ENCODE measurements at places on chromosomes 5 and 9.

DNA sequence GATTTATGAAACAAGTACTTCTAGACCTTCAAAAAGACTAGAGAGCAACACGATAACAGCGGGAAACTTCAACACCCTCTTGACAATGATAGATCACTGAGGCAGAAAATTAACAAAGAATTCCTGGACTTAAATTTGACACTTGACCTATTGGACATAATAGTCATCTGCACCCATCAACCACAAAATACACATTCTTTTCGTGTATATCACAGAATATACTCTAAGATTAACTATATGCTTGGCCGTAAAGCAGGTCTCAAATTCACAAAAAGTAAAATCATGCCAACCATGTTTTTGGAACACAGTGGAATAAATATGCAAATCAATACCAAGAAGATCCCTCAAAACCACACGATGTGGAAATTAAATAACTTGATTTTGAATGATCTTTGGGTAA is 559.4 kb downstream of the DNAH5 start:
- no peaks in the 10 kb centered on the region for H3K27me3 ChIP-seq
- DNase-seq = no peak
- no peak overlapping the region for H3K4me3 ChIP-seq
- H3K4me1 ChIP-seq = no peaks in the 10 kb centered on the region

- DNase-seq = no peak
- no peak overlapping the region for H3K4me3 ChIP-seq
- peaks cover 50% of the 10 kb centered on the region for H3K27me3 ChIP-seq
Observed at GRCh38 chr5:146363161-146363874, 24.7 kb downstream of the POU4F3 start.

DNA sequence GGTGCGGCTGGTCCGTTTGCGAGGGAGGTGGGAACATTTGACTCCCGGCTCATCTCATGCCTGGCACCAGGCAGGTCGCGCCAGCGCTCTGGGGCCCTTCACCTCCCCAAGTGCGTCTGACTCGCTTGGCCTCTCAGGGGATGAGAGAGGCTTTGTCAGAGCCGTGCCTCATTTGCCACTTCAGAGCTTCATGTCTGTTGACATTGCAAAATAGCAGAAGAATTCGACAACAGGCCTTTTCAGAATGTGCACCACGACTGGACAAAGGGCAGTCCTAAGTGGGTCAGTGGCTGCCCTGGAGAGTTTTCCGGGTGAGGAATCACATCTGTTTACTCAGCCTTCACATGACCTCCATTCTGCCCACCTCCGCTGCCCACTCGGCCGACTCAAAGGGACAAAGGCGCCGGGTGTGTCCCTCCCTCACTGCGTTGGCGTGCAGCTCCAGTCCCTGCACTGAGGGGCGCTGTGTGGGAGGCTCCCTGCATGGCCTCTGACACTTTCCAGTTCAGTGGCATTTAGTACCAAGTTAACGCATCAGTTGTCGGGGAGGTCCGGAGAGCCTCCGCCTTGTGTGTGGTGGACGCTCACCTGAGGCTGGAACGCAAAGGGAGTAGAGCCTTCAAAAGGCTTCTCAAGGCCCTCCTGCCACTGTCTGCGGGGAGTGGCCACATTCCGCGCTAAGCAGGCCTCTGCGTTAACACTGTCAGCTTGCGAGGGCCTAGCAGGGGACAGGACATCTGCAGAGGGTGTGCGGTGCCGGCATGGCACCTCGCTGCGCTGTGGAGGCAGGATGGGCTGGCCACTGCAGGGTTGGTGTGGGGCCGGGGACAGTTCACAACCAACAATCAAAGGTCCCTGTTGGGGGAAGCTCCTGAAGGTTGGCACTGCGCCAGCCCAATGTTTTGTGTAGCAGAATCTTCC is 171.5 kb downstream of the NXNL2 start:
- H3K4me3 ChIP-seq = no peak overlapping the region
- no peaks in the 10 kb centered on the region for H3K36me3 ChIP-seq
- H3K27me3 ChIP-seq = peaks cover 4% of the 10 kb centered on the region
- peak overlapping the region; percentile 61 for H3K27ac ChIP-seq
- DNase-seq = peak; percentile 69

- no peak for DNase-seq
- no peak overlapping the region for H3K4me3 ChIP-seq
- H3K36me3 ChIP-seq = no peaks in the 10 kb centered on the region
Observed at GRCh38 chr9:133540698-133541025, 6.2 kb downstream of the ADAMTSL2 start.

DNA sequence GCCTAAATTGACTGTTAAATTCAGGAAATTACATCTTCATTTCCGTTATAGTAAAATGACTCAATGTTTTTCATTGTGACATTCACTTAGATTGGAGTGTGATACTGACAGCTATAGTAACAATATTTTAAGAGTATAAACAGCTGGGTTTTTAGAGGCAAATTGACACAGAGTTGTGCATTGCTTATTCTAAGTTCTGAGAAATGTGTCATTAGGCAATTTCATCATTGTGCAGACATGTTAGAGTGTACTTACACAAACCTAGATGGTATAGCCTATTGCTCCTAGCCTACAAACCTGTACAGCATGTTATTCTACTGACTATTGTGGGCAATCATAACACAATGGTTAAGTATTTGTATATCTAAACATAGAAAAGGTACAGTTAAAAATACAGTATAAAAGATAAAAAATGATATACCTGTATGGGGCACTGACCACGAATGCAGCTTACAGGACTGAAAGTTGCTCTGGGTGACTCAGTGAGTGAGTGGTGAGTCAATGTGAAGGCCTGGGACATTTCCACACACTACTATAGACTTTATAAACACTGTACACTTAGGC is 132.7 kb downstream of the PDE4D start:
- H3K4me3 ChIP-seq = no peak overlapping the region
- DNase-seq = no peak
- H3K36me3 ChIP-seq = no peaks in the 10 kb centered on the region
- H3K27ac ChIP-seq = no peak overlapping the region

DNA sequence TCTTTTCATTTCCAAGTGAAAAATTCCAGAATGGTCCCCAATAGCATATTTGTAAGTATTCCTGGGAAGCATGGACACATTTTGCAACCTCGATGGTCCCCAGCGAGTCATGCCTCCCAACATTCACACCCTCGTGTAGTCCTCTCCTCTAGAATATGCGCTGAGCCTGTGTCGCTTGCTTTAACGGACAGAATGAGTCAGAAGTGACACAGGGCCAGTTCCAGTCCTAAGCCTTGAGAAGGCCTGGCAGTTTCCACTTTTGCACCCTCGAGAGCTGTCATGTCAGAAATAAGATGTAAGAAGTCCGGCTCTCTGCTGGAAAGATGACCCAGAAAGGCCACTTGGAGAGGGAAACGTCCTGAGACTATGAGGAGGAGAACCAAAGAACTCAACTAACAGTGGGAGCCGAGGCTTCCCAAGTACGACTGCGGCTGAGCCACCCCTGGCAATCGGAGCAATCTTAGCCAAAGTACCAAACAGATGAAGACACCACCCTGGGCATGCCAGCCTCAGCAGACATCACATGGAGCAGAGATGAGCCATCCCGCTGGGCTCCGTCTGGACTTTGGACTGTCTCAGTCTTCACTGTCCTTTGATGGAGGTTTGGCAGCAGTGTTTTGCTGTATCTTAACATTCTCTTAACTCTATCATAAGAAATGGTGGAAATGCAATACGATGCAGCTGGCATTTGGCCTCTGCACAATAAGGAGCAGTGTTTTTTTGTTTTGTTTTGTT is 42.6 kb upstream of the GFPT2 start:
- peaks cover 23% of the 10 kb centered on the region for H3K4me1 ChIP-seq
- no peak overlapping the region for H3K4me3 ChIP-seq
- H3K27me3 ChIP-seq = peaks cover 4% of the 10 kb centered on the region
- H3K27ac ChIP-seq = no peak overlapping the region
- DNase-seq = no peak

GRCh38 chr9:27752069-27752468 is 178.8 kb upstream of the C9orf72 start:
- no peak overlapping the region for H3K4me3 ChIP-seq
- no peaks in the 10 kb centered on the region for H3K4me1 ChIP-seq
- H3K27me3 ChIP-seq = no peaks in the 10 kb centered on the region
- no peaks in the 10 kb centered on the region for H3K36me3 ChIP-seq
- DNase-seq = no peak
- H3K27ac ChIP-seq = no peak overlapping the region

DNA sequence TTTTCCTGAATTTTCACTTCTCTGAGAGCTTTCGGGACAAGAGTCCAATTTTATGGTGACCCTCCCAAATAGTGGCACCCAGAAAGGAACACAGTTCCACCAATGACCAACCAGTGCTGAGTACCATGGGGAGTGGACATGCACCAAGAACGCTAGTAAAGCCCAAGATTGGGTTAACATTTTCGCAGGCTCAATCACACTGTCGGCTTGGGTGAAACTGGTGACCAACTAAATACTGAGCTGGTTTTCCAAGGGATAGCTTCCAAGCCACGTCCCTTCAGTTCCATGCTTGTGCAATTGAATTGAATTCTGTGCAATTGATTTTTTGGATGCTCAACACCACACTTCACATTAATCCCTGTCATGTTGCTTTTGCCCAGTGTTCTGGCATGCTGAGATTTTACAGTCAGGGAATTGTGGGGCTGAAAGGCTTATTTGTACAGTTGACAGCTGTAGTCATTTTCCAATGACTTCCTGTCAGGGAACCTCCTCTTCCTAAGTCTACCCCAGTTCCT is 37.6 kb upstream of the TRMT10B start:
- DNase-seq = no peak
- peaks cover 12% of the 10 kb centered on the region for H3K27me3 ChIP-seq
- H3K36me3 ChIP-seq = no peaks in the 10 kb centered on the region
- no peaks in the 10 kb centered on the region for H3K4me1 ChIP-seq

DNA sequence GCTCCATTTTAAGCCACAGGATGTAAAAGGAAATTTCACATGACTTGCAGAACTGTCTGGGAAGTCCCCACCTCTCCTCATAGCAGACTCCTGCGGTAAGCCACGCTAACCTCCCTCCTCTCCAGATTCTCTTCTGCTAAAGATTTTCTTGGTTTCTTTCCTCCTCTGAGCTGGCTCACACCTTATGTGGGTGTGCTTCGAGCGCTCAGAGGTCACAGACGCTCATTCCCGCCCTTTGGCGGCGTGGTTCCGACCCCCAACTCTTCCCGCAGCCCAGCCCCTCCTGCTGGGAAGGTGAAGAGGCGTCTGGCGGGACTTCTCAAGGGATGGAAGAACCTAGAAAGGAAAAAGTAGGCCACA is 32.9 kb upstream of the CDK20 start:
- H3K4me1 ChIP-seq = no peaks in the 10 kb centered on the region
- no peak overlapping the region for H3K27ac ChIP-seq
- DNase-seq = no peak
- H3K4me3 ChIP-seq = no peak overlapping the region
- no peaks in the 10 kb centered on the region for H3K36me3 ChIP-seq

DNA sequence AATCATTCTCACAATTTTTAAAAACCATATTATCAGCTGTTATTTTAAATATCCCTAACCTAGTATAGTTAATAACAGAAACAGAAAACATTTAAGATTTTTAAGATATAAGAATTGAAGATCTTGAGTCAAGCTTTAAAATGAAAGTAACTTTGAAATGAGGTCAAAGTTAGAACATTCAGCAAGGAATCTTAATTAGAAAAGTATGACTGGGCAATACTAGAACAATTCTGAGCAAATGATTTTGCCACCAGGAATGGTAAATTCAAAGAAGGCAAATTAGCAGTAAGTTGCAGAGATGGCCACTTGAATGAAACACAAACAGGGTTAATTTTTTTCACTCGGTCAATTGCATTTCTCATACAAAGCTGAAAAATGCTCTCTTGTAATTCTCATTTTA is 117.9 kb downstream of the NXNL2 start:
- peaks cover 3% of the 10 kb centered on the region for H3K27me3 ChIP-seq
- H3K36me3 ChIP-seq = no peaks in the 10 kb centered on the region
- no peak overlapping the region for H3K27ac ChIP-seq
- H3K4me1 ChIP-seq = peaks cover 8% of the 10 kb centered on the region
- DNase-seq = no peak
- H3K4me3 ChIP-seq = no peak overlapping the region

DNA sequence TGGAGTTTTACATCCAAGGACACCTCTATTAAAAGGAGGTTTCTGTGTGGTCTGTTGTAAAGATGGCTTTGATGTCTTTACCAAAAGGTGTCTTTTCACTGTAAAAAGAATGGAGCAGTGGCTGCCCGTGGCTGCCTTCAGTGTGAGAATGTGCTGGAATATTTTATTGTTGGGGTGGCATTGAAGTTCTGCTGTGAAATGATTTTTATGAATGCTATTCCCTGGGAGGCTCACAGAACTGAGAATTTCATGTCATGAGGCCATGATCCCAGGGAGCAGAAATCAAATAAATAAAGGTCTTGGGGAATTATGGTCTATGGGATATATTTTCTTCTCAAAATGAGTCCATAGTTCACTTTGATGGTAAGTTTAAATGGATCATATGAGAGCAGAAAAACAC is 425.2 kb upstream of the ZNF608 start:
- no peak for DNase-seq
- no peak overlapping the region for H3K4me3 ChIP-seq
- no peak overlapping the region for H3K27ac ChIP-seq
- H3K4me1 ChIP-seq = peaks cover 42% of the 10 kb centered on the region
- H3K27me3 ChIP-seq = peaks cover 4% of the 10 kb centered on the region

DNA sequence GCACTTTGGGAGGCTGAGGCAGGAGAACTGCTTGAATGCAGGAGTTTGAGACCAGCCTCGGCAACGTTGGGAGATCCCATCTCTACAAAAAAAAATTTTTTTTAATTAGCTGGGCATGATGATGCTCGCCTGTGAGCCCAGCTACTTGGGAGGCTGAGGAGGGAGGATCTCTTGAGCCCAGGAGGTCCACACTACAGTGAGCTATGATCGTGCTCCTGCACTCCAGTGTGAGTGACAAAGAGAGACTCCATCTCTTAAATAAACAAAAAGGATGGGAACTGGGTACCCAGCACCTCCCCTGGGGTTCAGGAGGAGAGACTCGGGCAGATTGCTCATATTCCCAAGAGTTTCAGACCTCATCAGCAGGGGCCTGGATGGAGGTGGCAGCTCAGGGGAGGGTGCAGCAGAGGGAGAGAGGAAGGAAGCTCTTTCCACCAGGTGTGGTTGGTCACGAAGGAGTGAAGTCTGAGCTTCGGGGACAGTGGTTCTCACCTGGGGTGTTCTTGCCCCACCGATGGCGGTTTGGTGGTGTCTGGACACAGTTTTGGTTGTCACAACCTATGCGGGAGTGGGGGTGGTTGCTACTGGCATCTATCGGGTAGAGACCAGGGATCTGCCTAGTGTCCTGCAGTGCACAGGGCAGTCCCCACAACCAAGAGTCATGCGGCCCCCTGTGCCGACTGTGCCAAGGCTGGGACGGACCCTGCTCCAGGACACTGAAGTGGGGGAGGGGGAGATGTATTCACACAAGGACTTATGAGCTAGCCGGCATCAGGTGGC is 72.7 kb downstream of the ANKRD33B start:
- peaks cover 34% of the 10 kb centered on the region for H3K4me1 ChIP-seq
- no peak overlapping the region for H3K27ac ChIP-seq
- DNase-seq = no peak
- no peak overlapping the region for H3K4me3 ChIP-seq
- H3K36me3 ChIP-seq = peaks cover 9% of the 10 kb centered on the region

GRCh38 chr5:13921578-13921977 is 22.9 kb downstream of the DNAH5 start:
- no peak overlapping the region for H3K27ac ChIP-seq
- H3K4me1 ChIP-seq = no peaks in the 10 kb centered on the region
- peaks cover 4% of the 10 kb centered on the region for H3K27me3 ChIP-seq
- H3K36me3 ChIP-seq = no peaks in the 10 kb centered on the region
- no peak for DNase-seq

- peaks cover 39% of the 10 kb centered on the region for H3K36me3 ChIP-seq
- H3K4me3 ChIP-seq = no peak overlapping the region
- H3K27ac ChIP-seq = peak overlapping the region; percentile 52
Observed at GRCh38 chr9:129988607-129989361, 54.2 kb downstream of the FNBP1 start.

GRCh38 chr9:127578952-127579853 is 32.9 kb upstream of the STXBP1 start:
- peak overlapping the region; percentile 23 for H3K4me3 ChIP-seq
- no peak overlapping the region for H3K27ac ChIP-seq
- peaks cover 13% of the 10 kb centered on the region for H3K27me3 ChIP-seq

Data from nephron progenitor cell (in vitro differentiated cells).